K562 (cell line): ENCODE measurements at places on chromosomes 3 and 15.

GRCh38 chr15:75335313-75335704, 554 bp upstream of the COMMD4 start:
- peaks cover 14% of the 10 kb centered on the region for H3K4me1 ChIP-seq
- peaks cover 18% of the 10 kb centered on the region; the same call in 2 of the 3 replicates for H3K36me3 ChIP-seq
- no peak for DNase-seq
- peak overlapping the region; percentile 75 for H3K27ac ChIP-seq
- H3K27me3 ChIP-seq = no peaks in the 10 kb centered on the region
- H3K4me3 ChIP-seq = peak overlapping the region; percentile 64

GRCh38 chr3:45579251-45579650, 15.3 kb upstream of the LIMD1 start:
- H3K4me3 ChIP-seq = no peak overlapping the region
- peaks cover 6% of the 10 kb centered on the region; the same call in 1 of the 2 replicates for H3K4me1 ChIP-seq
- no peak overlapping the region for H3K27ac ChIP-seq
- no peak for DNase-seq
- H3K36me3 ChIP-seq = no peaks in the 10 kb centered on the region

- no peak for DNase-seq
- H3K36me3 ChIP-seq = no peaks in the 10 kb centered on the region
- no peak overlapping the region for H3K27ac ChIP-seq
- no peaks in the 10 kb centered on the region for H3K4me1 ChIP-seq
These were observed 50.2 kb downstream of the FAM174B start for GRCh38 chr15:92605225-92605944.

DNA sequence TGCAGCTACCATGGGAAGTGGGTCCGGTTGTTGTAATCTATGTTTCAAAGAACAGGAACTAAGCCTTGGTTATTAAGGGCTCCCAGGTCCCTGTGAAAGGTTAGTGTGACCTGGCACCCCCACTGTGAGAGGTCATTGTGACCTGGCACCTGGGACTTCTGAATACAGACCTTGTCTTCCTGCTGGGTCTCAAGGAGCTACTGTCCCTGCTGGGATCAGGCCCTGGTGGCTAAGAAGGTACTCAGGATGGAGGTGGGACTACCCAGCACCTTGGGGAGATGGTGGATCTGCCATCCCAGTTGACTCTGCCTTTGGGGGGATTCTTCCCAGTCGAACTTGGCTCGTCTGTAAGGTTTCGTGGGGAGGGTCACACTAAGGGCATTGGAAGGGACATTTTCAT, 10.3 kb upstream of the SLCO2A1 start:
- H3K4me3 ChIP-seq = no peak overlapping the region
- no peaks in the 10 kb centered on the region for H3K27me3 ChIP-seq
- DNase-seq = no peak
- H3K36me3 ChIP-seq = no peaks in the 10 kb centered on the region
- H3K27ac ChIP-seq = no peak overlapping the region
- no peaks in the 10 kb centered on the region for H3K4me1 ChIP-seq
